SK-N-MC (cell line): ENCODE measurements at places on chromosomes 3 and 15.

DNA sequence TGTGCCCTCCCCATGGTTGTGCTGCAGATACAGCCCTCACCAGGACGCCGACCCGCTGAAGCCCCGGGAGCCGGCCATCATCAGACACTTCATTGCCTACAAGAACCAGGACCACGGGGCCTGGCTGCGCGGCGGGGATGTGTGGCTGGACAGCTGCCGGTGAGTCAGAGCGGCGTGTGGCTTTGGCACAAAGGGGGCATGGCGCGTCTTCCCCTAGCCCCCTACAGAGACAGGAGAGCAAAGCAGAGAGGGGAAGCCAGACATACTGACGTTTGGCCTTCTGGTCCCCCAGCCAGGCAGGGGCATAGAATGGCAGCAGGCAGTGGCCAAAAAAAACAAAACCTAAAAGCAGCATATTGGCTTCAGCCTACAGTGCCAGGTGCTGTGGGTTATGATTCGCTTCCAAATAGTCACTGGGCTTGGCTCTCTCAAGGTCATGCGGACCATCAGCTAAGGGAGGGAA lies 64.0 kb downstream of the MESD start:
- no peak for DNase-seq

GRCh38 chr3:77885381-77885780 lies 845.5 kb downstream of the ROBO2 start:
- DNase-seq, result no peak

DNA sequence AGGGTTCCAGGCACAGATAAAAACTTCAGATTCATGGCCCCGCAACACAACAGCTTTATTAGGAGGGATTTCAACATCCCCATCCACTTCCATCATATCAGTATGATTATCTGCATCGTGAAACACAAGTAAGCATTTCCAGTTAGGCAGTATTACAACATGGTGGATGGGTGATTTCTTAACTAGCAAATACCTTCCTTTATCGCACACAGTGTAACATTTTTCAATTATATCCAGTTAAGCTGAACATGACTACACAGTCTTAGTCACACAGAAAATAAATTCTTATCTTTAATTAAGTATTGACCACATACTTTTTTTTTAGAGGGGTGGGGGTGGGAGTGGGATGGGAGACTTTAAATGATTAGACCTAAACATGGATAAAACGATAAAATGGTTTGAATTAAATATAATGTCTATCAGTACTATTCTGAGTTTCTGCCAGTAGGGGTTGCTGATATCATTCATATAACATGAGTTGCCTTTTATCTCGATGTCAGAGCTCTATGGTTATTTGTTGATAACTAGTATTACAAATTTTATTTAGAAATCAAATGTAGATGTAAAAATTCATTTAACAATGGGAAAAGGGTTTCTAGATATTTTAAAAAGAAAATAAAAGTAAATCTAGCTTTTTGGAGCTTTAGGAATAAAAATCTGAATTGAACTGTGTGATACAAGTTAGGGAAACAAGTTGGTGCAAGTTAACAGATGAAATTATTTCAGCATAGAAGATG lies 146.6 kb downstream of the TBL1XR1 start:
- no peak for DNase-seq

DNA sequence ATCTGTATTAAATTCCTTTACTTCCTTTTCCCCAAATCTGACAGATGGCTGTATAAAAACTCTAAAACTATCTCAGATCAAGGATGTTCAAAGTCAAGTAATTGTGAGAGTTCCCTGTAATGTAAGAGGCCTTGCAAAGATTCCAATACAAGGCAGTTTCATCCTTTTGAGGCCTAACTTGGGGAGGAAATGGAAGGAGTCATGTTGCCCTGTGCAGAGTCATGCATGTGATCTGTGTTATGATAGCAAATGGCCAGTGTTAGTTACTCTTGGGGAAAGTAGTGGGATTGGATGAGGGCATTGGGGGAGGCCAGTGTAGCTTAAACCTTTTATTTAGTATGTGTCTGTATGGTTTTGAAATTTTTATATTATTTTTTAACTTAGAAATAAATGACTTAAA lies 23.7 kb upstream of the FBXL22 start:
- DNase-seq, result no peak

DNA sequence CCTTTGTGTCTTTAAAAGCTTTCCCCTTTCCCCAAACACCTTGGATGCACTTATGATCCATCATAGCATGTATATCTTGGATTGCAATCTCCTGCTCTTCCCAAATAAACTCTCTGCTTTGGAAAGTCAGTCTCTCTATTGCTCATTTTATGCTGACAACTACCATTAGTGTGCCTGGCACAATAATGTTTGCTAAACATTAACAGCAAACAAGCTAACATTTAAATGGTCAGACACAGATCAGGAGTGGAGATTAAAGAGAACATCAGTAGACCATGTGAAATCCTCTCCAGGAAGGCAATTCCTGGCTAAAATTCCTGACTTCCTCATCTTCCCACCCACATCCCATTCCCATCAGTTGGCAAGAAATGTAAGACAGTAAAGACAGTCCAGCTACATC lies 44.3 kb upstream of the EIF1B start:
- DNase-seq, result no peak

DNA sequence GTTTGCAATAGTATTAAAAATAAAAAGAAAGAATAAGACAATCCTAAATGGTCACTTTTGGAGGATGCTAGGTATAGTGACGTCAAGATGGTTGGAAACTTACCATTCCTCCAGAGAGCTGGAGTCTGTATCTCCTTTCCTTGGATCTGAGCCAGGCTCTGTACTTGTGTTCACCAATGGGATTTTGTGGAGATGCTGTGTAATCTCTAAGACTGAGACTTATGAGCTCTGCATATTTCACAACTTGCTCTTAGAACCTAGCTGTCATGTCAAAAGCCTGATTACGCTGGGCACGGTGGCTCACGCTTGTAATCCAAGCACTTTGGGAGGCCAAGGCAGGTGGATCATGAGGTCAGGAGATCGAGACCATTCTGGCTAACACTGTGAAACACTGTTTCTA lies 126.8 kb upstream of the CLSTN2 start:
- no peak for DNase-seq

- DNase-seq, result no peak
Measured at GRCh38 chr3:46360907-46361306, 7.0 kb downstream of the CCR2 start.

DNA sequence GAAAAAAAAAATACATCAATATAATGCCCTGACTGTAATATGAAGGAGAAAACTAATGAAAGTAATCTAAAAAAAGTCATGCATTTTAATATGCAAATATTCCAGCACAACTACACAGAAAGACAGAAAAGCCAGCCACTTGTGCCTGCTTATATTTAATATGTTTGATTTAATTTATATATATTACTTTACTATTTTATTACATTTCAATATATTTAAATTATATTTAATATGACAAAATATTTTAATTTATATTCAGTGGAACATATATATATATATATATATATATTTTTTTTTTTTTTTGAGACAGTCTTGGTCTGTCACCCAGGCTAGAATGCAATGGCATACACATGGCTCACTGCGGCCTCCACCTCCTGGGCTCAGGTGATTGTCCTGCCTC lies 14.1 kb upstream of the SAMD7 start:
- DNase-seq, result no peak

DNA sequence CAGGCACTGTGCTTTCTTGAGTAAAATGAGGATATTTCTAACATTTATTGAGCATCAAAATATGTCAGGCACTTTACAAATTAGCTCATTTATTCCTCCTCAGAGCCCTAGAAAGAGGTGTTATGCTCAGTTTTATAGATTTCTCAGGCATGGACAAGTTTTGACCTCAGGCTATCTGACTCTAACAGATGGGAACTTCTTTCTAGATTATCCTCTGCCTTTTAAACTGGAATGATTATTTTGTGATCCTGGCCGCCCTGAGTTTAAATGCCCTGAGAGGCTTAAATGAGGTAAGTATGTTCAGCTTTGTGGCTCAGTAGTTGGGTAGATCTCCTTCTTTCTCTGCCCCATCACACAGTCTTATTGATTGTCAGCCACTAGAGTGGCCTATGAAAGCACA lies 32.3 kb upstream of the ATP1B3 start:
- no peak for DNase-seq

- DNase-seq, result no peak
Measured at GRCh38 chr15:35043373-35044095, 41.6 kb downstream of the NANOGP8 start.

DNA sequence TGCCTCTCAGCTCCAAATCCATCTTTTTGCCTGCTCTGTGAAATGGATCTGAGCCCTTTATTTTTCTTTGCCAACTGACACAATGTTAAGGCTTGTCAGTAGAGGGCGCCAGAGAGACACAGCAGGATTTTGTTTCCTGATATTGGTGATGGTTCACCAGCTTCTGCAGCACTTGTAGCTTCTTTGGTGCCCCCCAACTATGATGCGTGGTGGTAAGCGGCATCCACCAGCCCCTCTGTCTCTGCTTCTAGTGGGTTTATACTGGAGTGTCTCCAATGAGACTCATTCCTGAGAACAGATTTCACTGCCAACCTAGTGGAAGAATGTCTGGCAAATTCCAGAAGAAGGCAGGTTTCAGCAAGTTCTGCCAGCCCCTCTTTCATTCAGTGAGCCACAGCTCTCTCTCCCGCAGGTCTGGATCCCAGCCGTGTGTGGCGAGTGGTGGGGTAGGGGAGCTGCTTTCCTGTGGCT lies 471.9 kb upstream of the FRG2C start:
- peak; percentile 8 for DNase-seq

- DNase-seq, result no peak
Measured at GRCh38 chr3:24302396-24302795, 192.3 kb downstream of the THRB start.

DNA sequence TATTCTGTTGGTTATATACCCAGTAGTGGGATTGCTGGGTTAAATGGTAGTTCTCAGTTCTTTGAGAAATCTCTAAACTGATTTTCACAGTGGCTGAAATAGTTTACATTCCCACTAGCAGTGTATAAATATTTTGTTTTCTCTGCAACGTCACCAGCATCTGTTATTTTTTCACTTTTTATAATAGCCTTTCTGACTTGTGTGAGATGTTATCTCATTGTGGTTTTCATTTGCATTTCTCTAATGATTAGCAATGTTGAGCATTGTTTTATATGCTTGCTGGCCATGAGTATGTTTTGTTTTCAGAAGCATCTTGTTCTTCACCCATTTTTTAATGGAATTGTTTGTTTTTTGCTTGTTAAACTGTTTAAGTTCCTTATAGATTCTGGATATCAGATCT lies 612.7 kb upstream of the SGO1 start:
- no peak for DNase-seq

GRCh38 chr3:119340446-119340845 lies 46.3 kb downstream of the ARHGAP31 start:
- DNase-seq, result no peak
